ENCODE measurements at places on chromosomes 2 and 18.

DNA sequence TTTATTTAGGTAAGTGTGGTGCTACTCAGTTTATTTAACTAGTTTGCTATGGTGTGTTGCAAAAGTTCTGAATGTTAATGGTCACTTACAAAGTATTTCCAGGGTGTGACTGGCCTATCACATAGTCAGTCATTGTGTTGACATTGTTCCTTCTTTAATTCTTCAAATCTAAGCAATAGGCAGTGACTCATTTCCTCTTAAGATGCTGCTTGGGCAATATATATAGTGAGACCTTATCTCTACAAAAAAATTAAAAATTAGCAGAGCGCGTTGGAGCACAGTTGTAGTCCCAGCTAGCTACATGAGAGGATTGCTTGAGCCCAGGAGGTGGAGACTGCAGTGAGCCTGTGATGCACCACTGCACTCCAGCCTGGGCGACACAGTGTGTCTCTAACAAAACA lies 5.8 kb upstream of the CCDC88A start:
- no peak for DNase-seq

DNA sequence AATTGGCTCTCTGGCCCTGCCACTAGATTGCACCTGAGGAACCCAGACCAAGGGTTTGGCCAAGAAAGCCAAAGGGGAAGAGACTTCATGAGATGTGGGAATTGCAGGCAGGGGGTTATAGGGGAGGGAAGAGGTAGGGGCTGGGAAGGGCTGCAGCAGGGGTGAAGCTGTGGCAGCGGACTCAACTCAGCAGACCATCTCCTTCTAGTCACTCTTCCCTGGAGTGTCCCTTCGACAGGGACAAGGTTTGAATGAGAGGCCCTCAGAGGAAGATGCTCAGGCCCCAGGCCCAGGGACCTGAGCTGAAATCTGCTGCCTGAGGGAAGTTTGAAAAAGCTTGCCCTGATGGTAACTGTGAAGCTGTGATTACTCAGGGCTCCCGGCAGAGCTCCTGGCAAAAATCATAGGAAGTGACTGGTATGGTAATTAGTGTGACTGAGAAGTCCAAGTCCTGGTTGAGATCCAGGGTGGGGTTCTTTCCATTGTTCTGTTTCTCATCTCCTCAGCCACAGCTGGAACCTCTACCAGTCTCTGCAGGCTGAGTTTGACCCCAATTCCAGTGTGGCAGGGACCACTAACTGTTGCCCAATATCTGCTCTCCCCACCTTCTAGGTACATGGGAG lies 300.9 kb downstream of the CYP26B1 start:
- DNase-seq: no peak

GRCh38 chr2:3638456-3638810 lies 19.6 kb upstream of the ALLC start:
- no peak for DNase-seq

DNA sequence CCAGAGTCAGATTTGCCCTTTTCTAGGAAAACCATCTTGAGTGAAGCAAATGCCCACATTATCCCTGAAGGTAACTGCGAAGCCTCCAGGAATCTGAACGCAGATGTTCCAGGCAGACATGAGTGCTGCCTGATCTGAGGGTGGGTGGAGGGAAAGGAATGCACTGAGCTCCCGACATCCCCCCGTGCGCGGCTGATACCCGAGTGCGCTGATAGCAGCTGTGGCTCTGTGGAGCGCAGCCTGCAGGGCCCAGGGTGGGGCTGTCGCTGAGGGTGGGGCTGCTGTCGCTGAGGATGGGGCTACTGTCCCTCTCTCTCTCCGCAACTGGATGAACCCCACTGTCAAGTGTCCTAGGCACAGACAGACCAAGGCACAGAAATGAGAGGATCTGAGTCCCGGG lies 82.4 kb downstream of the GFPT1 start:
- no peak for DNase-seq

DNA sequence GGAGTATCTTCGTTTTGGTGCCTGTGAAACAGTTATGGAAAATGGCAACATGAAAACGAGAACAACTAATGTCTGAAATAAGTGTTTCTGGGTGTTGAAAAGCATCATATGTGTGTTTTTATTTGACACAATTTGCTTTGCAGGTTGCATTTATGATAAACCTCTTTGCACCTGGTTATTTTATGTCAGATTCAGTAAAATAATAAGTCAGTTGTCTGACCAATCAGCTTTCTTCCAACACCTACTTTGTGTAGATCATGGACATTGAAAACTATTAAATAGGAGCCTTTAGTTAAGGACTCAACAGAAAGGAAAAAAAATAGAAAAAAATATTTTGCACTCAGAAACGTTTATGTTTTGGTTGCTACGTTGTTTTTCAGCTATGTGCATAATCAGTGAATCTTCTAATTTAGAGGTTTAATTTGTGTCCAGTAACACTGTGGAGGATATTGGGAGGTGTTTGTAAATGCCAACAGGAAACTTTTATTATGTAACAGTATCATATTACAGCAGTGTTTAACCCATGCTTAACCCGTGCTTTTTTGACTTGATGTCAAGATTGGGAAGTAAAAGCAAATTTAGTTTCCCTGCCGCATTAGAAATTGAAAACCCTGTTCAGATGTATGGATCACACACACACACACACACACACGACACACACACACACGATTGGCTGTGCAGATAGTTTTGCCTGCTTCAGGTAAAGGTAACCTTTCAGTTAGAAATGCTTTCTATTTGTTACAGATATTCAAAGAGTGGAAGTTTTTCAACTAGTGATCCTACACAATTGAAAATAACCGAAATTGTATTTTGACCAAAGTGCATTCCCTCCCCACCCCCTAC lies 2.6 kb downstream of the PKP4 start:
- no peak for DNase-seq

GRCh38 chr2:105655244-105655643 lies 89.5 kb upstream of the NCK2 start:
- DNase-seq: no peak

- DNase-seq: no peak
Measured at GRCh38 chr2:11416931-11417330, 49.0 kb downstream of the E2F6 start.

- DNase-seq: no peak
Measured at GRCh38 chr2:107812006-107812405, 14.7 kb upstream of the RGPD4 start.

GRCh38 chr2:16869711-16870110 lies 204.1 kb upstream of the CYRIA start:
- no peak for DNase-seq

GRCh38 chr2:225083276-225083675 lies 41.0 kb upstream of the DOCK10 start:
- no peak for DNase-seq

DNA sequence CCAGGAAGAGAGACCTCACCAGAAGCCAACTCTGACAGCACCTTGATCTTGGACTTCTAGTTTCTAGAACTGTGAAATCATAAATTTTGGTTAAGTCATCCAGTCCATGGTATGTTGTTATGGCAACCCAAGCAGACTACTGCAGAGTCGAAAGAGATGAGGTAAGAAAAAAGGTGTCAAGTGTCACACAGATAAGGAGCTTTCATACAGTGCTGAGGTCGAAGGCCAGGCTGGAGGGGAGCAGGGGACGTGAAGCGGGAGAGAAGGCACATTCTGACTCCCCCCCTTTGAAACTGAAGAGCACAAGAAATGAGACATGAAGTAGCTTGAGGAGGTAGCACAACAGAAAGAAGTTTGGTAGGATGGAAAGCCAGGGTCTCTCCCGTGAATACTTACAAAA lies 110.4 kb downstream of the ALK start:
- DNase-seq: no peak

DNA sequence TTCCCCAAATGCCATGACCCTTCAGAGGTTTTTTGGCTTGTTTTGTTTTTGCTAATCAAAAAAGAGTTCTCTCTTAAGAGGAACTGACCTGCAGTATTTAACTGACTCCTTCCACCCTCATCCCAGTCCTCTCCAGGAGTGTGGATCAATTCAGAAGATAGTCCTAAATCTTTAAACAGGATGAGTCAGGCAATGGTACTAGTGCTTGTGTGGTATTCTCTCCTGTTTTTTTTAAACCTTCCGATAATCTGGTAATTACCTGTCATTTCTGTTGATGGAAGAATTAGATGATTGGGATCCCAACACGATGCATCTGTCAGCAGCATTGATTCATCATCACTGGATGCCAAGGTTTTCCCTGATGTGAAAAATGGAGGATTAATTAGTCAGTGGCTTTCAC lies 41.2 kb downstream of the ETAA1 start:
- no peak for DNase-seq

- DNase-seq: no peak
Measured at GRCh38 chr2:141113301-141113700, 1017.5 kb downstream of the LRP1B start.

GRCh38 chr18:48058486-48058885 lies 128.0 kb upstream of the SMAD2 start:
- no peak for DNase-seq

DNA sequence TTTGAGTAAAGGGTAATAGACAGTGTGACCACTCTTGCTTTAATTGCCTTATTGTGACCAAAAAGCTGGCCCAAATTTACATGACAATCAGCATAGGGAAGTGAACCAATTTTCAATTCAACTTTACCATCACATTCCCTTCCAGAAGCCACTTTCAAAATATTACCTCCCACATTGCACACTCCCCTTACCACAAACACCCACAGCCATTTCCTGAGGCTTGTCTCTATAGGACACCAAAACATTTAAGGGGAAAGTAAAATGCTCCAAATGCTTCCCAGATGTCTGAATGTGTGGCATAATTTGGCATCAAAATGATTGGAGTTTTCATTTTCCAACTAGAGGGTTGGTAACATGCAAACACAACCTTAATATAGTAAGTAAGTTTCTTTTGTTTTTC lies 616.1 kb downstream of the SLC4A3 start:
- DNase-seq: no peak

DNA sequence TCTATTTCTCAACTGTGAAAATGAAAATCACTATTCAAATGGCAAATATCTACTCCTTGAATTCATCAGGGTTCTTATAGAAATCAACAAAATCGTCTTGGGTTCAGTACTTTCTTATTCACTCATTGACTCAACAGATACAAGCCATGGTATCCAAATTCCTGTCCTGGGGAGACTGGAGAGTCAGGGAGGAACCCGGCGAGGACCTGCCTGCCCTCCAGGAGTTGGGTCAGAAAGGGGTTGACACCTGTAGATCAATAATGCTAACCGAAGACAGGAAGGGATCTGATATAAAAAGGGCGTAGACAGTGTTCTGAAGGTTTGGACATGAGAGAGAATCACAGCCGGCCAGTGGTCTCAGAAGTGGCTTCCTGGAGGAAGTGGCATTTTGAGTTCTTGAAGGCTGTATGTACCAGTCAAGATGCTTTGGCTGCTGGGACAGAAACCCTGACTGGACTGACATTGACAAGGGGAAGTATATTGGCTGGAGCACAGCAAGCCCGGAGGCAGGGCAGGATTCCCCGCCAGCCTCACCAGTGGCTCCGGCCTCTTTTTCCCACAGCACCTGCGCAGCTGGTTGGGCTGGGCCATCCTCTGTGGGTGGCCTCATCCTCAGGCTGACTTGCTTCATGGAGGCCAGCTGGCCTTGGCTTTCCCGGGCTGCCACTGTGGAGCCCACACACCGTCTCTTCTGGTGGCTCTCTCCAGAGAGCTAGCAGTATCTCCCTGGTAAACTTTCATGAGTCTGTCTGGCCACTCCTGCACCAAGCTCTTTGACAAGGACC lies 3.0 kb downstream of the LRRFIP1 start:
- DNase-seq: no peak

GRCh38 chr18:48743886-48744285 lies 205.1 kb downstream of the CTIF start:
- no peak for DNase-seq

DNA sequence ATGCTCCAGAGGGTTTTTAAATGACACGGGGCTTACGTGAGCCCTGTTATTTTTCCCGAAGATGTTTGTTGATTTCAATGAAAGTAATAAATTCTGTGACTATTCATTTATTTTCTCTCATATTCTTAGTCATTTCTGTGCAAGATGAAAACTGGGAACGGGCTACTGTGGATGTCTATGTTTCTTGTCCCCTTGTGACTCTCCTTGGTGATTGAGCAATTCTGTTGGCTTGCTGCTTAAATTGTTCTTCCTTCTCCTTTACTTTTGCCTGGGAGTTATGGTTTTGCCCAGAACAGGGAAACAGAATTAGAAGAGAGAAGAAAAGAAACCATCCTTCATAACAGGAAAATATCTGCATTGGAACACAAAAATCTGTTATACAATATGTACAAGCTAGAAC lies 508.2 kb upstream of the DSEL start:
- DNase-seq: no peak

DNA sequence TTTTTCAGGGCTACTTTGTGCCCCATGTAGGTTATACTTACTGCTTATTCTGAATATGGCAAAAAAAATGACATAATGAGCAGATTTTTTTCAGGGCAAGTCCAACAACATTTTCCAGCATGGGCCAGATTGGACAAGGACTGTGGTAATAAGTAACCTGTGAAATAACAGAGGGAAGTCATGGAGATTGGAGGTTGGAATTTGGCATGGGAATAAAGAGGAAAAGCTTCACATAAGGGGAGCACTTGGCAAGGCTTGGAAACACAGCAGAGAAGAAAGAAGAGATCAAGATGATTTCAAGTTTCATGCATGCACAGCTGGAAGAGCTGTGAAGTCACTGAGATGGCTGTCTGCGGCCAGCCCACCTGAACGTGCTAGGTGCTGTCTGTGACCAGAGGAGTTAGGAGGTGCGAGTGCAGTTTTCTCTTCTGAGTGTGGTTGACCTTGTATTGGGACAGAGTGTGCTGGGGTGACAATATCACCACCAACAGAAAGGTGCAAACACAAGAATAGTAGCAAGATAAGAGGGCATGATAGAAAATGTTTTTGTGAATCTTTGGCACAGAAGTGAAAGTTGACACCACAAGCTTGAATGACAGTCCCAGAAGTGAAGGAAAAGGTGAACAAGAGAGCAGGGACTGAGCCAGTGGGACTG lies 71.1 kb upstream of the DSC1 start:
- DNase-seq: no peak

DNA sequence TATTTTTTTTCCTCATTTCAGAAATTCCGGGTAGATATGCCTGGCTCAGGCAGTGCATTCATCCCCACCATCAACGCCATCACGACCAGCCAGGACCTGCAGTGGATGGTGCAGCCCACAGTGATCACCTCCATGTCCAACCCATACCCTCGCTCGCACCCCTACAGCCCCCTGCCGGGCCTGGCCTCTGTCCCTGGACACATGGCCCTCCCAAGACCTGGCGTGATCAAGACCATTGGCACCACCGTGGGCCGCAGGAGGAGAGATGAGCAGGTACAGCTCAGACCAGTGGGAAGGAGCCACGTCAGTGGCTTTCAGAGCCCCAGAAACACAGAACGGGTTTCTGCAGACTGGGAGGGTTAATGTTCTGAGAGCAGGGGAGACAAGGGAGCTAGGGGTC lies 11.4 kb downstream of the FOSL2 start:
- DNase-seq: no peak

GRCh38 chr2:8554296-8554806 lies 127.5 kb upstream of the ID2 start:
- DNase-seq: no peak

- no peak for DNase-seq
Measured at GRCh38 chr2:222561151-222561550, 94.7 kb downstream of the FARSB start.

GRCh38 chr2:8193686-8194615 lies 487.9 kb upstream of the ID2 start:
- no peak for DNase-seq
